ENCODE measurements at places on chromosomes 2 and 18. TPM values are rescaled to one million over a fixed set of nuclear protein-coding genes. Genes with fewer than 3 reads are reported as not detected.

The REG3G gene
- not detected for total RNA-seq

The MRPL33 gene
- total RNA-seq: 87.7 TPM

DNA sequence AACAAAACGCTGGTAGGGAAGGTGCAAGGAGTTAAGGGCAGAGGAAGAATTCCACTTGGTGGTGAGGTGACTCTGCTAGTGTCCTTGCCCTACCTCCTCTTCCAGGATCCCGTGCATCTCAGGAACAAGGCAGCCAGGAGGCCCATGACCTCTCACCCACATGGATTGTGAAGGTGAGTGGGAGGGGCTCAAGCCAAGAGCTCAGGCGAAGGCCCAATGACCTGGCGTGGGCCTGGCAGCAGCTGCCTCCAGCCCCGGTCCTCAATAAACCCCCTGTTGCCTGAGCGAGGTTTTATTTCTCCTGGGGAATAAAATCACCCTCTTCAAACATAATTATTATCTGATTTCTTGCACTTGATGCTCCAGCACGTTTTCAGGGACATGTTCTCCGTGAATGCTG is 28.2 kb downstream of the LAMA1 start:
- no peak for DNase-seq

- DNase-seq: no peak
These were observed 84.6 kb downstream of the COLEC12 start for GRCh38 chr18:415617-416612.

GRCh38 chr2:78154586-78154985 is 632.4 kb upstream of the LRRTM4 start:
- DNase-seq: no peak

DNA sequence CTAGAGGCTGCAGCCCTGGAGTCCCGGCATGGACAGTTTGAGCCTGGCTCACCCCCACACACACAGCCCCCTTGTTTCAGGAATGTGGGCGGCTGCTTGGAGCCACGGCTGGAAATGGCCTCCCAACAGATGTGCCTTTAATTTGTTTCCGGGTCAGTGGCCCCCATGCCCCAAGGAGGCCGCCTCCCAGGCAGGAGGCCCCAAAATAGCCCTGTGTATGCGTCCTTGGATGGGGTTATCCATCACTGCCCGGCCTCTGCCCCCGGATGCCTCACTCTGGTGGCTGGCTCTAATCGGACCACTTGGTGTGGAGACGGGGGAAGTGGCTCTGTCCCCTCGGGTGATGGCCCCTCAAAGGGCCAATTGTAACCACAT is 151.9 kb upstream of the MYCN start:
- no peak for DNase-seq

All from vagina (tissue), 2 donors.